ENCODE measurements at places on chromosomes 2 and 18.
A peak's percentile ranks its signal among the peaks of the same experiment; 100 is the strongest.

- DNase-seq = peak; percentile 90
These were observed 51.7 kb upstream of the ACVR2A start for GRCh38 chr2:147792966-147793617.

- DNase-seq = no peak
These were observed 28.5 kb downstream of the ST8SIA5 start for GRCh38 chr18:46728219-46728930.

GRCh38 chr2:100641125-100641435, 78.3 kb downstream of the PDCL3 start:
- DNase-seq = no peak

DNA sequence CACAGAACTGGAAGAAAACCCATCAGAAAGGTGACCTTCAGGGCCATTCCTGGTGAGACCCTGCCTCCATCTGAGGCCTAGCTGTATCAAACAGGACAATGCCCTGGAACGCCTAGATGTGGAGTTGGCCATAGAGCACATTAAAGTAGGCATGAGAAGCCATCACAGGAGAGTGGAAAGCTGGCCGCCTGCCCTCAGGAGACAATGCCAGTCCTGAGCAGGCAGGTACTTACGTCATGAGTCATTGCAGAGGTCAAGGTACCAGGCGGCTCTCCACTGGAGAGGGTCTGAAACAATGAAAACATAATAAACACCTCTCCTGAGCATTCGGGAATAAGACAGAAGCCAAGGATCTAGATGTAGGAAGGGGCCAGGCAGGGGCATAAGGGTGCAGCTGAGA, 68.6 kb downstream of the CCDC93 start:
- no peak for DNase-seq

- peak; percentile 57 for DNase-seq
These were observed 7.7 kb downstream of the RASGRP3 start for GRCh38 chr2:33484042-33484621.

DNA sequence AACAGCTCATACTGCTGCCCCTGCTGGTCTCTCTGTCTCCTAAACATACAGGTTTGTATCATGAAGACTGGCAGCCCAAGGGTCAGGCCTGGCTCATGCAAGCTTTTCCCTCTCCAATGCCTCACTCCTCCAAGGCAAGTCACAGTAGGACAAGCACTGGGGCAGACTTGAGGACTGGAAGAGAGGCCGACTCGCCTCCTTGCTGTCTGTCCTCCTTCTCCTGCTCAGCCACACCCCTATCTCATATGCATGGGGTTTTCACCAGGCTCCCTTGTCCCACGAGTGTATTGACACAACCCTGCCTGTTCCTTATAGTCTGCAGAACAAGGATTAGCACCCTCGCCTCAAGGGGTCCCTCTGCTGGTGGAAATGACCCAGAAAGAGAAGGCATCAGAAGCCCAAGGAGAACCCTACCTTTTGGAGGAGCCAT, 223.7 kb downstream of the SOX11 start:
- peak; percentile 69 for DNase-seq

DNA sequence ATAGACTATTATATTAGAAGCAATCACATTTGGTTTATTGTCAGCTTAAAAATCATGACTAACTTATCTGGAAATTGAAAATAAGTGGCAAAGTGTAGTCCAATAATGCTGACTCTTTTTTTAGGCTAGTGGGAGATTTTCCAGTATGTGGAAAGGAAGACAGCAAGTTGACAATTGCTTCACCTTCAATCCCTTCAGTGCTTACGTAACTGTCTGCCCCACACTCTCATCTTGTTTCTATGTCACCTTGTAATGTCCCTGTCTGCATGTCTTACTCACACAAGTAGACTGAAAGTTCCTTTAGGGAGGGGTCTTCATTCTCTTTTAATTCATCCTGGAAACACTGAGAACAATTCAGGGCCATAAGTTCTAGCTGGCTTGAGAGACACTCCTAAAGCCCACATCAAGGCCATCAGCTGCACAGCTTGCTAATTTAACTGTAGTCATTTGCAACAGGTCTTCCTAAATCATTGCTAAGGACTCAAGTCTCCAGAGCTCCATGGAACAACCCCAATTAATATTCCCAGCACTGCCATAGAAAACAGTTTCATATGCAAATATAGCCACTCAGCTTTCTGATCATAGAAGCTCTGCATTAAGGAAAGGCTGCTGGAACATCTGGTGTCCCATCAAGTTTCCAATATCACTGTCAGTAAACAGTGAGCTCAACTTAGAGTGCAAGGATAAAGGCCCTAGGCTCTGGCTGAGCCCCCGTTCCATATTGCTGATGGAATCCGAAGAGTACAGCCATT, 230.5 kb downstream of the ETAA1 start:
- DNase-seq = no peak

GRCh38 chr18:75582406-75582821, 154.9 kb upstream of the SMIM21 start:
- DNase-seq = peak; percentile 90

DNA sequence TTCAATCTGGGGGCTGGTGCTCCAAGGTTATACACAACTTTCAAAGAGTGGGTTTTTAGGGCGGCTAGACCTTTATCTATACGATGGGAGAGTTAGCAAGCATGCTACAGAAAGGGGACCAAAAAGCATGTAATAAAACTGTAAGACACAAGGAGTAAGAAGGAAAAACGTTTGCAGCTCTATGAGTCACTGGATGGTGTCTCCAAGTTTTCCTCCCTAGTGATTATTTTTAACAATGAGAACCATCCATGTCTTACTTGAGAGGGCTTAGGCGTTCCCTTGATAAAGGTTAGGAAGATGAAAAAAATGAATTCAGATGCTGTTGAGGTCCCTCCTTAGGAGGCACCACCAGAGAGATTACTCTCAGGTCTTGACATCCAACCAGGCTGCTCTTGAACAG, 75.9 kb downstream of the HRH4 start:
- peak; percentile 19 for DNase-seq

- no peak for DNase-seq
These were observed 503 bp downstream of the ANXA4 start for GRCh38 chr2:69742322-69742952.

DNA sequence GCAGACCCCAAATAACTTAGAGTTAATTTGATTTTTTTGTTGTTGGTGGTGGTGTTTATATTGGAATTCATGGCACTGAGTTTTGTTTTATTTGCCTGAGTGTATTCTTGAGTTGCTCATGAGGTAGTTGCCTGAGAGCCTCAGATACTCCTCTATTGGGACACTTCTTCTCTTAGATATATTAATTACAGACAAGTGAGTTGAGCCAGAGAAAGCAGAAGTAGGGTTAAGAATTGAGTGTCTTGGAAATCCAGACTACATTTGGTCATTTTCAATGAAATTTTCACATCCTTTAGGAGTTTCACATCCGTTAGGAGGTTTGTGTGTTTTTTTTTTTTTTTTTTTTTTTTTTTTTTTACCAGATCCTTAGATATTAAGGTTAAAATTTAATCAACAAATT, 29.0 kb downstream of the FMNL2 start:
- no peak for DNase-seq

- no peak for DNase-seq
These were observed 50.9 kb downstream of the FBXO48 start for GRCh38 chr2:68416081-68416675.

- no peak for DNase-seq
These were observed 9.8 kb upstream of the AGXT start for GRCh38 chr2:240858871-240859270.

- DNase-seq = no peak
These were observed 183.0 kb downstream of the AFF3 start for GRCh38 chr2:99959261-99960014.

DNA sequence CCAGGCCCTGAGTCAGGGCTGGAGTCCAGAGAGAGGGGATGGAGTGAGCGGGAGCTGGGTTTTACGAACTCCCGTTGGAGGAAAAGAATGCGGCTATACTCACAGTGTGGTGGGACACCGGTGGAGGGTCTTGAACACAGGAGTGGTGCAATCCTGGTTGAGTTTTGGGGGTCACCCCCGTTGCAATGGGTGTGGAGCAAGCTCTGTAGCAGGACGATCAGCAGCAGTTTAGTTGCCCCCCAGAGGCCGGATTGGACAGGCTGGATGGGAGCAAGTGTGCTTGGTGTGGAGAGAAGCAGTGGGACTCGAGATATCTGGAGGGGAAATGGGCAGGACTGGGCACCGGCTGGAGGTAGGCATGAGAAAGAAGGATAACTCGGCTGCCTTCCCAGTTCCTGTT, 72.3 kb upstream of the TWIST2 start:
- no peak for DNase-seq

- DNase-seq = no peak
These were observed 2.4 kb downstream of the FIGN start for GRCh38 chr2:163733301-163733938.

- no peak for DNase-seq
These were observed 244.2 kb upstream of the BOD1L2 start for GRCh38 chr18:56902653-56903052.

GRCh38 chr18:47461977-47462376, 210.5 kb upstream of the SKOR2 start:
- DNase-seq = no peak
